ENCODE measurements at places on chromosomes 11 and 22.

GRCh38 chr22:46373921-46374662 is 38.6 kb downstream of the TRMU start:
- no peak for DNase-seq

- DNase-seq = no peak
Observed at GRCh38 chr11:16606784-16607674, 131.4 kb upstream of the C11orf58 start.

- DNase-seq = no peak
Observed at GRCh38 chr22:43237280-43237679, 50.3 kb upstream of the TTLL12 start.

GRCh38 chr22:49292909-49293308 is 534.8 kb downstream of the BRD1 start:
- no peak for DNase-seq

DNA sequence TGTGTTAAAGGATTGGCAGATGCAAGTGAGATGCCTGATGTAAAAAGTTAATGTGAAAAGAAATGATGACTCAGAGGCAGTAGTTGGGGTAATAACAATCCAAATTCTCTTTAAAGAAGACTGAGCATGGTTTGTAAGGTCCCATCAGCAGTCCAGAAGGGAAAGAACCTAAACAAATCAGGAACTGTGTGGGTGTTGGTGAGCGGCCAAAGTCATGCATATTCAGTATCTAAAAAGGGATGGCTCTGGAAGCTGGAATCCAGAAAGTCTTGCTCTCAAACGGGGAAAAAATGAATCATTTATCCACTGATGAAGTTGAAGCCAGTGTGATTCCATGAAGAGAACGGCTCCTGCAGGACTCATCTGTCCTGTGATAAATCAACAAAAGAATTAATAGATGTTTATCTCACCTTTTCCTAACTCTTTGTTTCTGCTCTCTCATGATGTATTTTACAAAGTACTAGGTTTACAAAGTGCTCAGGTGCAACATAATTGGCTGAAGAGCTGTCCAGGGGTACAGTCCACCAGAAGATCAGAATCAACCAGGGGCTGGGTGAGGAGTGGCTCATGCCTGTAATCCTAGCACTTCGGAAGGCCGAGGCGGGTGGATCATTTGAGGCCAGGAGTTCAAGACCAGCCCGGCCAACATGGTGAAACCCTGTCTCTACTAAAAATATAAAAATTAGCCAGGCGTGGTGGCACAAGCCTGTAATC is 20.5 kb upstream of the SORL1-AS1 start:
- no peak for DNase-seq

DNA sequence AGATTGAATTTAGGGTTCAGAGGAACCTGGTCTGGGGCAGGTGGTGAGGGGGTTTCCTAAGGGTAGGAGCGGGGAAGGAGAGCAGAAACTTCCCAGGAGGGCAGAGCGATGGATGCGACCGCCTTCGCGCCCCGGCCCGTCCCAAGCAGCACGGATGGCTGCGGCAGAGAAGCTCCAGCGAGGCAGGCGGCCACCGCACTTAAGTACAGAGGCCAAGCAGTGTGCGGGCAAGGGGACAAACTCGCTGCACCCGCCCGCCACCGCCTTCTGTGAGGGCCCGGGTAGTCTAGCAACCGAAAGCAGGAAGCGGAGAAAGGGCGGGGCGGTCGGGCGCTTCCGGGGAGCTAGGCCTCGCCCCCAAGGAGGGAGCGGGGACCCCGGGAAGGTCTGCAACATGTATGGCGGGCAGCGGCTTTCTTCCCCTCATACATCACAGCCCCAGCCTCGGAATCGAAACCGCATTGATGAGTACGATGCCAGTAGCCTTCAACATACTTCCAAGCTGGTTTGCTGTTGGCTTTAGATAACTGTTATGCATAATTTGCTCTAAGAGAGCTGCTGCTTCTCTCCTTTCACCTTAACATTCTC is at the start of gene AGBL2:
Gene AGBL2 (minus strand): TSS at position 288 of the 588 bp plus-strand sequence. CDS start 719 bp downstream, outside the sequence.
- peak; percentile 60 for DNase-seq

DNA sequence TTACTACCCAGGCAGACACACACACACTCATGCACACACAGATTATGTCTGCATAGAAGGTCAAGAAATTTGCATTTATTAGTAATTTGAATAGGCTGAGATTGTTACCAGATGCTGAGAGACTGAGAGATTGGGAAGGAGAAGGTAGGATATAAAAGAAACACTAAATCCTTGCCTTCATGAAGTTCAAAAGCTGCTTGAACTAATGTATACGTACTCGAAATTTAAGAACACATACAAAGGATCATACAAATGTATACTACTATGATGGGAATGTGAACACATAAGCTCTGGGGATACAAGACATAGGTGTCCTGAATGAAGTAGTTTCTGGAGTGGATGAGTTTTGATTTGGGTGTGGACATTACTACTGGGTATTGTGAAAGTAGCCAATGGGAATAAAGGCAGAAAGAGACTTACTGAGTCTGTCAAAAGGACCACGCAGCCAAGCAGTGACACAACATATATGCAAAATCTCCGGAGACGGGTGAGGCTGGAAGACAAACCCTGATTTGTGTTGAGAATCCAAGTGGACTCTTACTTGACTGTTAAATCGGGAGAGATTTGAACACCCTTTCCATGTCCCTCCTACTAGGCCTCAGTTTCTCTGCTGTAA is 7.3 kb upstream of the PKNOX2 start:
- no peak for DNase-seq

GRCh38 chr11:119258983-119259382 is 52.8 kb downstream of the CBL start:
- no peak for DNase-seq

DNA sequence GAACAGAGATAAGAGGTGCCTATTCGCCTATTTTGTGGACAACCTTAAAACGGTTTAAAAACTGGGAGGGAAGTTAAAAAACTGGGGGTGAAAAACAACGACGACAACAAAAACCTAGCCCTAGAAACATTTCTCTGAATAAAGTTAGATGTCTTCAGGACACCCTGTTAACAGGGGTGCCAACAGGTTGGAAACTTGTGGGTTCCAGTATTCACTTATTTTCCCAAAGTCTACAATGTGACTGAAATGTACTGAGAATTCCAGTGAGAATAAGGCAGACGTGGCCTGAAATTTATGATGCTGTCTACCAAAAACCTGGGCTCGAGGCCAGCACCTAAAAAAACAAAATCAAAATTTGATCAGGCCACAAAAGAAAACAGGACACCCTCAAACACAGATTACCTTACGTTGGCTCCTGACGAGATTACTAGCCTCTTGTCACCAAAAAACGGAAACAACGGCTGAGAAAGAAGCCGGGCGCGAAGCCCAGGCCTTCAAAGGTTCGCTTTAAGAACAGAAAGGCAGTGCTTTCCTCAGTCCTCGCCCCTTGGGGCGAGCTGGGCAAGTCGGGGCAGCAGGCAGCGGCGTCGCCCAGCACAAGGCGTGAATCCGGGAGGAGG is 906 bp downstream of the CCDC90B start:
- no peak for DNase-seq

DNA sequence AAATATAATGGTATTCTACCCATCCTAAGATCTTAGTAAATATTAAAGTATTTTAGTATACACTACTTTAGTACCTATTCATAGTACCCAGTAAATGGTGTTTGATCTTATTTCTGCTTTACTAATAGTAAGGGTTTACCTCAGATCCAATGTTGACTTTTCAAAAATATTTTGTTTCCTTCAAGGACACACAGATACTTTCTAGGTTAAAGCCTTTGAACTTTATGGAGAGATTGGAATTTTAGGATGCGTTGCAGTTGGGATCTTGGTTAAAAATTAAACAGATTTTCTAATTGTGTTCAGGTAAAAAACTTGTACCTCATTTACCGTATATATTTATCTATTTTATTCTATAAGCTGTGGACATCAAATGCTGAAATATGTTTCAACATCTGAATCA is 73.3 kb downstream of the CYP2R1 start:
- DNase-seq = no peak

DNA sequence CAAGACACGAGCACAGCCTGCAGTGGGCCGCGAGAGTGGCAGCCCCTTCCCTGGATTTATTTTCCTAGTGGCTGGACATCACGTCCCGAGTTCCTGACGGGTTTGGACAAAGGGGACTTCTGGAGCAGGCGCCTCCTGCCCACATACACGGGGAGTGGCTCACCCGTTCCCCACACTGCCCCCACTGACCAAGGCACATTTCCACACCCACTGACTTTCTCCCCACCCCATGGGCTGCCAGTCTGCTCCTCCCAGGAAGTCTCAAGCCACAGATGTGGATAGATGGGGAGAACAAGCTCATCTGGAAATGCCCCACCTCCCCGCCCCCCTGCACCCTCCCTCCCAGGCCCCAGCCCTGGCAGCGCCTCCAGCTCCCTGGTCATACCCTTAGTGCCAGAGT is 34.0 kb upstream of the FADD start:
- no peak for DNase-seq

DNA sequence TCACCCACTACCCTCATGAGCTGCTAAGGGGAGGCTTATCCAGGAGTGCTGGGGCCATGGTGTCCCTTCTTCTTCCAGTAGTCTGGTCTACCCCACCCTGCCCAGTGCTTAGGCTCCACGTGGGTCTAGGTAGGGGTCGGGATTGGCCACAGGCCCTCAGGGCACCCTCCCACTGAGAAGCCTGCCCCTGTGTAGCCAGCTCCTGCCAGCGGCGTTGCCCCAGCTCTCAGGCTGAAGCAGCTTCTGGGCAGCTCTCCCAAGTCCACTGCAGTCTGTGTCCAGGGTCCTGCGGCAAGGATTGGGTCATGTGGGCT is 24.0 kb upstream of the RIC3 start:
- no peak for DNase-seq

DNA sequence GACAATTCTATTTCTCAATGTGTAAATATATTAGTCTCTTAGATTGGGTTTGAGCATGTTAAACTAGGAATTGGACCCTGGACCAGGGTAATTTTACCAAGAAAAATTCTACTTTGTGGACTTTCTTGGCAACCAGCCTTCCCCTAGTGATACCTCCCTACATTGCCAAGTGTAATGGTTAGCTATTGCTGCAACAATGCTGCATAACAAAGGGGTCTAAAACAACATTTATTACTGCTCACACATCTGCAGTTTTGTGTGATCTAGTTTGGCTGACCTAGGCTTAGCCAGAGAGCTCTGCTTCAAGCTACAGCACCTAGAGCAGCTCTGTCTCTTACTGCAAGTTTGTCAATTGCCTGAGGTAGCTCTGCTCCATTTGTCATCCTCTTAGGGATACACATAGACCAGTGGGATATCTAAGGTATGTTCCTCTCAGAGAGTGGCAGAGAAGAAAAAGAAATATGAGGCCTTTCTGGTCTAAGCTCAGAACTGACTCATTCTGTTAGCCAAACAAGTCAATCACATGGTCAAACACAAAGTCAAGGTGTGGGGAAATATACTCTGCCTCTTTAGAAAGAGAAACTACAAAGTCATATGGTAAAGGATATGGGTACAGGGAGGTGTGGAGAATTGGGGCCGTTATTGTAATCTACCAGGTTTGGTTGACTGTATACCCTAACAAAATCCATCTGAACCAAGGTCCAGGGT is 2.0 kb upstream of the LAYN start:
- no peak for DNase-seq

- DNase-seq = no peak
Observed at GRCh38 chr11:45805305-45806071, 539 bp downstream of the SLC35C1 start.

DNA sequence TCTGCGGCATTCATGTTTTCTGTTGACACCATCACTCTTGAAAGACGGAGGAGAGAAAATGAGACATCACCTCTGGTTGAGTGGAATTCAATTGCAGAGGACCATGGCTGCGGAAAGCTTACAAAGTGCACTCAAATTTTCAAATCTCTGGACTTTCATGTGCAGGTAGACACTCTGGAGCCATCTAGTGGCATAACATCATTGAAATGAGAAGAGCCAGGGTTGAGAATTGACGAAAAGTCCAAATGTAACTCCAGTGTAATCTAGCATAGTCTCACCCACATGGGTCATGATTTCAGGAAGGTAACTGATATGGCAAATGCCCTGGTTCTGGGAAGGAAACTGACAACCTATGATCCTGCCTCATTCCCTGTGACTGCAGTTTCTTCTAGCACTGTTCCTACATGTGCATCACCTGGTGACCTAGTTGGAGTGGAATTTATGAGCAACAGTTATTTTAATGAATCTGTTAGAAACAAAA is 687.8 kb downstream of the KCNA4 start:
- DNase-seq = no peak

GRCh38 chr11:107898270-107898669 is 30.0 kb upstream of the RAB39A start:
- DNase-seq = no peak

GRCh38 chr11:117588166-117588810 is 208.7 kb downstream of the DSCAML1 start:
- DNase-seq = no peak

DNA sequence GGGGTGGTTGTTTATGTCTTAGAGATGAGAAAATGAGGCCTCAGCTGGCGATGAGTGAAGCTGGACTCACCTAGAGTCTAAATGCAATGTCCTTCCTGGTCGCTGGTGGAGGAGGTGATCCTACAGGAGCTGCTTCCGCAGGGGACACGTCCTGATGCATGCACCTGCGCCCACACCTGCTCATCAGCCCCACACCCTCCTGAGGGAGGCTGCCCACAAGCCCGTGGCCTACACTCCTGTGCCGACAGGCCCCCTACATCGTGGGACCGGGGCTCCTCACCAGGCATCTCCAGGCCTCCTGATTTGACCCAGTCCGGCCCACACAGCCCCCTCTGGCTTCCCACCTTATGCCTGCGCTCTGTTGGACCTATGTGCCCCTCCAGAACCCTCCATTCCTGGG is 857.2 kb downstream of the TBC1D22A start:
- no peak for DNase-seq

DNA sequence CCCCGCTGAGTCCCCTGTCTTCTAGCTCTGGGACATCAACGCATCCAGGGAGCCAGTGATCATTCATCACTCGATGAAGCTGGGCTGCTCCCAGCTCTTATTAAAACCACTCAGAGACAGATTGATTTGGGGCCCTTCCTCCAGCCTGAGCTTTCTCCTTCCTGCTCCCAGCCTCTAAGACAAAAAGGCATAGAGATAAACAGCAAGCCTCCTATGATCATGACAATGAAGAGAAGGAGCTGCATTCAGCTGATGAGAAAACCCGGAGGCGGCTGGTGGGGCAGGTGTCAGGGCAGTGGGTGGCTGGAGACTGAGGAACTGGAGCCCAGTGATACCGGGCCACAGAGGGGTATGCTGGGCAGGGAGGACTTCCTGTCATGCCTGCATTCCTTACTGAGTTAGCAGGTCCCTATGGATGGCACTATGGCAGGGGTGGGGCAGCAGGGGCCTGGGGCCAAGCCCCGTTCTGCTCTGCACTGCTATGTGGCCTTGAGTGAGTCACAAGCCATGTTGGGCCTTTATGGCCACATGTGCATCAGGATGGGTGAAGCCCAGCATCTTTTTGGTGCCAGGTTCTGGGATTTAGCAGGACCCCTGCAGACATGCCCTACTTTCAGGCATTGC is 20.2 kb downstream of the PVALB start:
- no peak for DNase-seq

GRCh38 chr11:2558861-2559526 is 114.2 kb downstream of the KCNQ1 start:
- DNase-seq = no peak

- no peak for DNase-seq
Observed at GRCh38 chr11:46639197-46639839, 22.0 kb downstream of the ATG13 start.

Data from stimulated activated CD8-positive, alpha-beta memory T cell treated with anti-CD3 and anti-CD28 coated beads, Interleukin-15, amount 100 ng/mL, for 24 hours (primary cell).